ENCODE measurements at places on chromosomes 2 and 18.

DNA sequence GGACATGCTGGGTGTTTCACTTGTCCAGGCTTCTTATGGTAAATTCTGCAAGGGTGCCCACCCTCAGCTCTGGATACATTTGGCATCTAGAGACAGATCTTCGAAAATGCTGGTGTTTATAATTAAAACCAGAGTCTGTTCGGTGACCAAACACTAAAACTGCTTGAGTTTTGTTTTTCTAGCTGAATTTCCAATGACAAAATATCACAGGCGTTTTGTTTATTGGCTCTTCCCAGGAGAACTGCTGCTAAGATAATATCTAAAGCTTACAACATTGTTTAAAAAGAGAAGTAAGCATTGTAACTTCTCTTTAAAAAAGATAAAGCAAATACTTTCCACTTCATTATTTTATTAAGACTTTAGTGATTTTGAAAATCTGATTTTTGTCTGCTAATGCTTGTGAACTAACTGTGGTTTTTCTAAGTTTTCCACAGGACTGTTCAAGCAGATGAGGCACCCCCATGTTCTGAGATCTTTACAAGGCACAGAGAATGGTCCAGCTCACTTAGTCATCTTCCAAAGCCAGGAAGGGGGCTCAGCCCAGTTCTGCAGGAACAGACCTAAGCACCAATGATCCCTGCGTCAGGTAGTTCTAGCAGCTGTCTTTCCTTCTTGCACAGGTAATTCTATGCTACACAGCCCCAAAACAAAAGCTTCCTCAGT is 94.8 kb upstream of the LTBP1 start:
- DNase-seq: no peak

- no peak for DNase-seq
Observed at GRCh38 chr18:64986906-64987495, 763.8 kb upstream of the CDH7 start.

DNA sequence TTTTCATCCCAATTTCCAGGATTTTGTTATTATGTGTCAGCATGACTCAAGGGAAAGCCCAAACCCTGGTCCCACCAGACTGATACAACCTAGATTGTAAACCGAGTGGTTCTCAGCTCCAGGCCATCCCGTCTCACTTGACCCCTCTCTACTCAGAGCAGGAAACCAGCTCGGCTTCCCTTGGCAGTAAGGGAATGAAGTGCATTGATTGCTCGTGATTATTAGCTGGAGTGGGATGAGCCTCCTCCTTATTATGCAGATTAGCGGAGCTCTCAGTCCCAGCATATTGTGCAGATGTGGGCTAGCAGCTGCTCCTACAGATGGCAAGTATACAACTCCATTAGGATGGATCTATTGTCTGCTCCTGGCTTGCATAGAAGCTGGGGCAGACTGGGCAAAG is 167.6 kb downstream of the LNPK start:
- no peak for DNase-seq

GRCh38 chr2:88729061-88729745 is 37.7 kb downstream of the RPIA start:
- no peak for DNase-seq

GRCh38 chr2:241598061-241598460 is 38.9 kb downstream of the THAP4 start:
- no peak for DNase-seq

- no peak for DNase-seq
Observed at GRCh38 chr2:185372188-185372587, 366.4 kb upstream of the FSIP2 start.

GRCh38 chr2:15792331-15792730 is 148.0 kb upstream of the MYCN start:
- no peak for DNase-seq

- peak; percentile 42 for DNase-seq
Observed at GRCh38 chr2:11154016-11154922, 998 bp upstream of the SLC66A3 start.

DNA sequence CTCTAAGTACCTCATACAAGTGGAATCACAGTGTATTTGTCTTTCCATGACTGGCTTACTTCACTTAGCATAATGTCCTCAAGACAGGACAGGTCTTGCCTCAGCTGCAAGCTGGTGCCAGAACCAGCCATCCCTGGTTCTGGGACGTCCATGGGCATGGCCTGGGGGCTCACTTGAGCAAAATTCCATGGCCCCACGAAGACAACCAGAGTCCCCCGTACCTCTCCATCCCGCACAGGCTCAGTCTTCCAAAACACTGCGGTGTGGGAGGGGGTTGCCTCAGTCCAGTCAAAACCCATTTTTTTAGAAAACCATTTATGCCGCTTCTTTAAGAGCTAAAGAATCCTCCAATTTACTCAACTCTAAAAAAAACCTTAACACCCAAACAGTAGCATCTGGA is 21.7 kb upstream of the CABLES1 start:
- DNase-seq: no peak

GRCh38 chr2:29192526-29192925 is 77.3 kb downstream of the CLIP4 start:
- DNase-seq: no peak

GRCh38 chr18:47166294-47166693 is 9.9 kb downstream of the IER3IP1 start:
- DNase-seq: no peak

GRCh38 chr2:133109772-133110171 is 439.8 kb upstream of the LYPD1 start:
- no peak for DNase-seq

GRCh38 chr18:52518086-52518485 is 178.1 kb downstream of the DCC start:
- no peak for DNase-seq

DNA sequence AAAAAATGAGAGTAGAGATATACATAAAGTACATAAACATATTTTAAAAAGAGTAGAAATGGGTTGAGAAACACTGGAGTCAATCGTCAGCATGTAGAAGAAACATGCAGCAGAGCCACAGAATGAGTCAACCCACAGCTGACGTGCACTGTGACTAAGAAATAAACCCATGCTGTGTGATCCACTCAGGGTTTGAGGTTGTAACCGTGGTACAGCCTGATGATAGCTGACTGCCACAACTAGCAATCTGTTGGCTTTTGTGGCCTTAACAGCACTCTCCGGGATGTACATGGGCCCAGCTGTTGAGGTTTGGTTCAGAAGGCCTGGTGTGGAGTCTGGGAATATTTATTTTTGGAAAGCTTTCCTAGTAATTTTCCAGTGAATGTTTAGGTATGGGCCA is 554.4 kb upstream of the MEX3C start:
- no peak for DNase-seq

DNA sequence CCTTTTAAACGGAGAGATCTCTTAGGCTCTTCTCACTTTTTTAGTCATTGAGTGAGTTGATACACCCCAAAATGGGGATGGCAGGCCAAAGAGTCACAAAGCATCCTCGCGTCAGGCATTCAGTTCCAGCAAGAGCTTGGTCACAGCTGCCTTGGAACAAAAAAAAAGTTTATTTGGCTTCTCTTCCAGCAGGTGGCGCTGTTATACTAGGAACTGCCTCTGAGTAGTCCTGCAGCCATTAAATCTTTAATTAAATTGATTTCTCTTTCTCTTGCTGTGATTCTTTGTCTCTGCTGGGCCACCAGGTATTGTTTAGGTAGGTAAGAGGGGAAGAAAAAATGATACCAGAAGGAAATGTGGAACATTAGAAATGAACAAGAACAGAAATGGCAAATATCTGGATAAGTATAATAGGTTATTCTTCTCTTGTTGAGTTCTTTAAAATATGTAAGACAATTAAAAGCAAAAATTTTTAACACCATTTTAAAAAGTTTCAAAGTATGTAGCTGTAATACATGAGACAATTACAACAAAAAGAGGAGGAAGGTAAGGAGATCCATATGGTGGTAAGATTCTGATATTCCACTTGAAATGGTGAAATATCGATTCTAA is 175.1 kb downstream of the GALNT1 start:
- DNase-seq: peak; percentile 71

GRCh38 chr2:217617616-217618022 is 385.2 kb downstream of the TNS1 start:
- no peak for DNase-seq

DNA sequence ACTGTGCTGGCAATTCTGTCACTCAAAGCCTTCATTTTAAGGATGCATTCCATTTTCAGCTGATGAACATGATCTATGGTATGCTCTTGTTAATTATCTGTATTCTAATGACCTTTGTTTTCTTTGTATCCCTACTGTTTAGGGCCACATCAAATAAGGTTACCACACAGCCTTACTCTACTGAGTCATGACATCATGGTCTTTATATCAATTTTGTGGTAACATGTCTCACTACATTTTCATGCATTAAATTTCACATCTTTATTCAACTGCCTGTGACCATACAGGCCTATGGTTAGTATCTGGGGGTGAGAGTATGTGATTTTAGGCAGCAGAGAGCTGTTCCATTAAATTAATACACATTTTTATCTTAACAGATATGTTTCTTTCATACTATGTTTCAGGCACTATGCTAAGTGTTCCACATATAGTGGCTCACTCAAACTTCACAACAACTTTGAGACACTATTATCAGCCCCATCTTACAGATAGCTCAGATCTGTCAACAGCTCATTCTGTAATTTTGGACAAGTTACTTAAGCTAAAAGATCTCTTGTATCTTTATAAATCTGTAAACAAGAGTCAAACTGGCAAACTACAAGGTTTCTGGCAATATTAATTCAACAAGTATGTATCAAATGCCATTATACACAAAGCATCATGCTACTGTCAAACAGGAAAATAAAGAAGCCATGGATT is 18.0 kb downstream of the LRPPRC start:
- no peak for DNase-seq

DNA sequence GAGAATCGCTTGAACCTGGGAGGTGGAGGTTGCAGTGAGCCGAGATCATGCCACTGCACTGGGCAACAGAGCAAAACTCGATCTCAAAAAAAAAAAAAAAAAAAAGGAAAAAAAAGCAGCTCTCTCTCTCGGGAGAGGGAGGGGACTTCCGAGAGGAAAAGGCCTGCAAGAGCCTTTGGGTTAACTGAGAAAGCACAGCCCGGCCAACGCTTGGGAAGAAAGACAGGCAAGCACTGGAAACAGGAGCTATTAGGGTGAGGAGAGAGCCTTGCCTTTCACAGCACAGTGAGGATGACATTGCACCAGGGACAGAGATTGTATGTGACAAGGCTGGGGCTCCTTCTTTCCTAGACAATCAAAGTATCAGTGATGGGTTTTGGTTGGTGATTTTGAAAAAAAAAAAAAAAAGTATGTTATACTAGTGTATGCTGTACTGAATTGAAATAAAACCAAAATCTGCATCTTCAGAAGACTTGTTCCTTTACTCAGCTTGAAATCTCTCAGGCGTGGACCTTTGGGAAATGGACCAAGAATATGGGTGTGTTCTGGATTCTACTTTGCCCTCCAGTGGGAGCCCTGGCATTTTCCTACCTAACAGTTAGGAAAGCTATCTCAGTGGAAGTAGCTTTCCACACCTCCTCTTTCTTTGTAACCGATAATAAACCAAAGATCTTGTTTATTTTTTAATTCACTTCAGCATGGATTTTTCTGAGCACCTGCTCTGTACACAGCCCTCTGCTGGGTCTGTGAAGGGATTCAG is 16.7 kb downstream of the SRSF7 start:
- no peak for DNase-seq

DNA sequence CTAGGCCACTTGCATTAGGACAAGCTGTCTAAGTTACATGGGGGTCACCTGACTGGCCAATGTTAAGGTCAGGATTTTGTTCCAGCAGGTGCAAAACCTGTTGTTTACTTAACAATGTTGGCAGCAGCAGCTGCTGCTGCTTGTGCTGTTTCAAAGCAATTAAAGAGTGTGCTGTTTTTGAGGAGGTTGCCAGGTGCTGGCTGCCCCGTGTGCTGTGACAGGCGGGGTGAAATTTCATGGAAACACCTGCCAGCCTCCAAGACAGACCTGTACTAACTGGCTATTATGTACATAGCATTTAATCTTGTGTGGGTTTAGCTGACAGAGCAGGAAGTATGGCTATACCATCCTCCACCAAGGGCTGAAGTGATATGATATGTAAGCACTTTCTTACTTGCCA is 224.9 kb downstream of the ASXL3 start:
- DNase-seq: no peak

- DNase-seq: no peak
Observed at GRCh38 chr18:56661360-56662062, 10.4 kb downstream of the WDR7 start.

GRCh38 chr18:4101009-4101408 is 354.1 kb downstream of the DLGAP1 start:
- no peak for DNase-seq

- peak; percentile 52 for DNase-seq
Observed at GRCh38 chr2:64392529-64392928, 61.4 kb upstream of the LGALSL start.

DNA sequence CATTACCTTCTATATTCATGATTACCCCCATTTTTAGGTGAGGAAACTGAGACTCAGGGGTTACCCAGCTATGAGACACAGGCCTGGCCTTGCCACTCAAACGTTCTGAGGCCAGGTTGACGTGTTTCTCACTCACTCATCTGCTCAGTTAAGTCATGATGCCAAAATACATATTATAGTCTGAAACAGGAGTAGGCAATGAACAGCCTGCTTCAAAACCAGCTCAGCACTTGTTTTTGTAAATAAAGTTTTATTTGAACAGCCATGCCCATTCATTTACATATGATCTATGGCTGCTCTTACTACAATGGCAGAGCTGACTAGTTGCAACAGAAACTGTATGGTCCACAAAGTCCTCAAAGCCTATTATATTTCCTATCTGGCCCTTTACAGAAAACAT is 74.1 kb upstream of the SMAD2 start:
- no peak for DNase-seq

GRCh38 chr2:69082430-69082997 is 69.5 kb downstream of the ANTXR1 start:
- DNase-seq: peak; percentile 86

DNA sequence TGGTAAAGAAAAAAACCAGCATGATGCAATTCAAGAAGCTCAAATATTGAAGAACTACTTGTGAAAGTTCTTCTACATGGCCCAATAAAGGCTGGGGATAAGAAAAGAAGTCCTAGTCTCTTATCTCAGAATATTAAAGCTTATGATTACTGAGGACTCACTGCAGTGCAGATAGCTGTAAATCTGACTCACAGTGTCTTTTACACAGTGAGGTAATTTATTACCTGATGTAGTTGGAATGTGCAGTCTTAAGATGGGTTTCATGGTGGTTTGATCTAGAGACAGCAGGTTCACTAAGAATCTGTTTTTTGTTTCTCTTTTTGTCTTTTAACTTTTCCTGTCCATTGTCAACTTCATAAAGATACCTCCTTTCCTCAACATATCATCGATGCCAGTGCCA is 484.0 kb upstream of the MAP2 start:
- no peak for DNase-seq

DNA sequence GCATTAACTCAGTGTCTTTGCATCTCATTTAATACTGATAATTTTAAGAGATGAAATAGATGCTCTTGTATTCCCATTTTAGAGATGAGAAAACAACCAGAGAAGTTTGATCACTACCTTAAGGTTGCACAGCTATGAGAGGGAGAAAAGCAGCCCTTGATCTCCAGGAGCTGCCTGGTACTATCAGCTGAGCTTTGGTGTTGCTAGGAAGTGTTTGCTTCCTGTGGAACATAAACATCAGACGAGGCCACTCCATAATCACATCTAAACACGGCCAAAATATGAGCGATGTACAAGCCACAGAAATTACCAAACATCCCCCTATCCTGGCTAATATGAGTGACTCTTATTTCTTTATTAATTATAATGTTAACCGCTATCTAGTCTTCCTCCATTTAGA is 620 bp upstream of the WDFY1 start:
- no peak for DNase-seq

- peak; percentile 81 for DNase-seq
Observed at GRCh38 chr2:231621051-231621879, 28.6 kb downstream of the TEX44 start.

GRCh38 chr2:54310311-54310710 is 54.3 kb upstream of the TSPYL6 start:
- no peak for DNase-seq
